ENCODE measurements at places on chromosomes 1 and 21.

- DNase-seq: no peak
Measured at GRCh38 chr1:21066356-21067012, 110.2 kb downstream of the EIF4G3 start.

DNA sequence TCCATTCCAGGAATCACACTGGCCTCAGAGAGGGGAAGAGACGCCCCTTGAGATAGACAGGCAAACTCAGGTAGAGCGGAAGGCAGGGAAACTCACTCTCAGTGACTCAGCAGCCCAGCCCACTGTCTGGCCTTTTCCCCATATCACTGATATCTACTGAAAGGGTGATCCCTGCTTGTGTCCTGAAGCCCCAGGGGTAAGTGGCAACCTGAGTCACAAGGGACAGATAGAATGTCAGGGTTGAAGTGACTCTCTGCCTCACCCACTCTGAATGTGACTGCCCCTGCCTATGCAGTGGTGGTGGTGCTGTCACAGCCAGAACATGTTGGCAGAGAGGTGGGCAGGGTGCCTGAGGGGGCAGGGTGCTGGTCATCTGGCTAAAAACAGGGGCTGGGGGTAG is 157.5 kb upstream of the FGGY start:
- DNase-seq: no peak

DNA sequence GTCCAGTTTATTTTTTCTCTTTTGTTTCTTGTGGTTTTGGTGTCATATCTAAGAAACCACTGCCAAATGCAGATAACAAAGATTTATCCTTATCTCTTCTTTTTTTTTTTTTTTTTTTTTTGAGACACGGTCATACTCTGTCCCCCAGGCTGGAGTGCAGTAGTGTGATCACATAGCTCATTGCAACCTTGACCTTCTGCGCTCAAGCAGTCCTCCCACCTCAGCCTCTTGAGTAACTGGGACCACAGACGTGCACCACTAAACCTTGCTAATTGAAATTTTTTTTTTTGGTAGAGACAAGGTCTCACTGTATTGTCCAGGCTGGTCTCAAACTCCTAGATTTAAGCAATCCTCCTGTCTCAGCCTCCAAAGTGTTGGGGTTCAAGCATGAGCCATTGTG is 8.9 kb downstream of the SLC66A1 start:
- no peak for DNase-seq

GRCh38 chr1:3618531-3618880 is 6.3 kb upstream of the TPRG1L start:
- no peak for DNase-seq

DNA sequence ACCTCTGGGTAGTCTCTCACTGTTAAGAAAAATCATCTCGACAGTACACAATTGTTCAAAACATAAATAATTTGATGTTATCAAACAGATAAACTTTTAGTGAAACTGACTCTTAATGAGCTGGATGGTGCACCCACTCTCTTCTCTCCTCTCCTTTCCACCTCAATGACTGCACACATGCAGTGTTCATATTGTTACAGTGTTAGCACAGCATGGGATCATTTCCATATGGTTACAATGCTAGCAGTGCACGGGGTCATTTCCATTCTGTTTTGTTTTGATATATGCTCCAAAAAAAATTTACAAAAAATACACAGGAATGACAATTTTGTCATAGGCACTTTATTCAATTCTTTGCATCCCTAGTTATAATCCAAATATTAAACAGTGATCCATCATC is 26.4 kb upstream of the RNF187 start:
- no peak for DNase-seq

DNA sequence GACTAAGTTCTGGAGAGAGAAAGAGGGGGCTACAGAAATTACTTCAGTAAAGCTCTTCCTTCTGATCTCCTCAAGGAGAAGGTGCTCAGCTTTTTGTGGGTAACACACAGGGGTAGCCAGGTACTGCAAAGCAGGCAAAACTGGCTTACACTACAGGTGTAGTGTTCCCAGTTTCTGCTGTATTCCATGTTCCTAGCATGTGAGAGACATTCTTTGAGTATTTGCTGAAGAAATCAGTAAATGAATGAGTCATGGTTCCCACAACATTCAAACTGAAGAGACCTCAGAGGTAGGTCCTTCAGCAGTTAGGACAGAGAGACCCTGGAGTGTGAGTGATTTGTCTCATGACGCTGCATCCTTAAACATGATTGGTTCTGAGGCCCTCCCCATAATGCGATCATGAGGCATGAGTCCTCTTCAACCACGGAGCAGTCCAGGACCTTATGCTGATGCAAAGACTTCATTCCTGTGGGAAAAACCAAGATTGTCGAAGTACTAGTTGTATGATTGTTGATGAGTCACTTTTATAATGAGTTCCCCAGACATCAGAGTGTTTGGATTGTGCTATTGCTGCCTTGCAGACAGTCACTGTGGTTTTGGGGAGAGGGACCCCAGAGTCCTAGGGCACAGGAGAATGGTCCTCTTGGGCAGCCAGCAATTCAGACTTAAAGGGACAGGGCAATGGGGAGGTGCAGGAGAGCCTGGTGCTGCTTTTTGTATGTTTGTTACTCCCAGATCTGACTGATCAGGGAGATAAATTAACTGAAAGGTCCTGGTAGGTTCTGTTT is 2.7 kb upstream of the OR10J4 start:
- DNase-seq: no peak

DNA sequence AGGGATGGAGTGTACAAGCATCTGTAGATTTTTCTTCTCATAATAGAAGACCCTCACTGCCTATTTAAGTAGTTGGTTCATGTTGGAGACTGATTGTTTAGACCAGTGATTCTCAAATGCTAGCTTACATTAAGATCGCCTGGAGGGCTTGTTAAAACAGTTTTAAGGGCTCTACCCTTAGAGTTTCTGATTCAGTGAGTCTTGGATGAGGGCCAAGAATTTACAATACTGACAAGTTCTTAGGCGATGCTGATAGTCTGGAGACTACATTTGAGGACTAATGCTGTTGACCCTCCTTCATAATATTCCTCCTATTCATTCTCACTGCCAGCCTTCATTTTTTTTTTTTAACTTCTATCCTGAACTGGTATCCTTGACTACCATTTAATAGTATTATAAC is 15.2 kb upstream of the AGO3 start:
- DNase-seq: no peak

GRCh38 chr1:93394514-93394913 is 48.8 kb downstream of the DR1 start:
- DNase-seq: no peak

- DNase-seq: no peak
Measured at GRCh38 chr21:32413015-32413504, 554 bp downstream of the EVA1C start.

DNA sequence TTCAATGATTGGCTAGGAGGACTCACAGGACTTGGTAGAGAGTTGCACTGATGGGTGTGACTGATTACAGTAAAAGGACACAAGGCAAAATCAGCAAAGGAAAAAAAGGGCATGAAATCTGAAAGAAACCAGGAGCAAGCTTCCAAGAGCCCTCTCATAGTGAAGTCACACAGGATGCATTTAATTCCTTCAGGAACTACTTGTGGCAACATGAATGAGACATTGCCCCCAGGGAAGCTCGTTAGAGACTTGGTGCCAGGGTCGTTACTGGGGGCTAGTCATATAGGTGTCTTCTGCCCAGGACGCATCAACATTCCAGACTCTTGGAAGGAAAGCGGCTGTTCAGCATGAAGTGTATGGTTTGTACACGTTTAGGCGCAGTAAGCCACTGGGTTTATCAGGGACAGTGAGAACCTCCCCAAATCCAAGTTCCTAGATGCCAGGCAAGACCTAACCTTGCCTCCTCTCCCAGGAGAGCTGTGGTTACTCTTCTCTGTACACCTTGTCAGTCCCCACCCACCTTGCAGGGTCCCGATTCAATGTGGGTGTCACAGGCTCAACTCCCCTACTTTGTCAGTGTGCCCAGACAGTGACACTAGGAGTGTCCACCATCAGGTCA is 26.0 kb upstream of the C2CD2 start:
- DNase-seq: no peak

DNA sequence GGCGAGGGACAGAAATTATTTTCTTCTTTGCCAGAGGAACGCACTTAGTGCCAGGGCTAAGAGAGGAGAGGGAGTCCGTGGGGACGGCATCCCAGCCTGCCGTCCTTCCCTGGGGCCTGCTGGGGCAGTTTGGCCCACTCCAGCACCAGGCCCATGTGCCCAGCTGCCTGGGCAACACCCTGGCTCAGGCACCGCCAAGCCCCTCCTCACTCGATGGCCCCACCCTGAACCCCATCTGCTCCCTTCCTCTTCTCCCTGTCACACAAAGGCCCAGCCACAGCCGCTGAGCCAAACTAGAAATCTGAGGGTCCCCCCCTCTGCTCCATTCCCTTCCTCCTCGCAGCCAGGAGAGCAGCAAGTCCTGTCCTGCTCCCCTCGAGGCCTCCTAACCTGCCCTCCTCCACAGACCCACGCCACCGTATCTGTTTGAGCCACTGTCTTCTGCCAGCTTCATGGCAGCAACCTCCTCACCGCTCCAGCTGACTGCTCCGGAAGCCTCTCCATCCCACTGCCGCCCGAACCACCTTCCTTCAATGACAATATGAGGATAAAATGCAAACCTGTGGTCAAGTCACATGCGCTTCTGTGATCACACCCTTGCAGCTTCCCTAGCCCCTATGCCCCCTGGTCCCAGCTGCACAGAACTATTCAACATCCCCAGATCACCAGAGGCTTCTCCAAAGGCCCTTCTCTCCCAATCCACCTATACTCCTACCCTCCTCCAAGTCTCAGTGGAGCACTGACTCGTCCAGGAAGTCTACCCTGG is 8.4 kb upstream of the TNNI1 start:
- no peak for DNase-seq

GRCh38 chr1:245858722-245859492 is 648.2 kb downstream of the SMYD3 start:
- no peak for DNase-seq

DNA sequence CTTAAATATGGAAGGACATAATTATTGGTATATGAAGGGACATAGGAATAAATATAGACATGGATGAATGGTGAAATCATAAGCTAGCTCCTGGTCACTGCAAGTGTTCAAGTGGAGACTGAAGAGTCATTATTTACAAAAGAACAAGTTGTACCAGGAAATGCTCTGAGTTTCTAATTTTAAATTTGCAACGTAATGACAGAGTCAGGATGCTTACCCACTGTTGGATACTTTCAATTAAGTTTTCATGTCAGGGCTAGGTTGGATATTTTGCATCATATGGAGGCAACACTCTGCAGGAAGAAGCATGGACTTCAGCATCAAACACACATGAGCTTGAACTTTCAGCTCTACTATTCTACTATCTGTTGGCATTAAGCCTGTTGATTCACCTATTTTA is 499.6 kb upstream of the C1orf87 start:
- DNase-seq: no peak

GRCh38 chr1:56849750-56850149 is 4.8 kb upstream of the C8A start:
- no peak for DNase-seq

DNA sequence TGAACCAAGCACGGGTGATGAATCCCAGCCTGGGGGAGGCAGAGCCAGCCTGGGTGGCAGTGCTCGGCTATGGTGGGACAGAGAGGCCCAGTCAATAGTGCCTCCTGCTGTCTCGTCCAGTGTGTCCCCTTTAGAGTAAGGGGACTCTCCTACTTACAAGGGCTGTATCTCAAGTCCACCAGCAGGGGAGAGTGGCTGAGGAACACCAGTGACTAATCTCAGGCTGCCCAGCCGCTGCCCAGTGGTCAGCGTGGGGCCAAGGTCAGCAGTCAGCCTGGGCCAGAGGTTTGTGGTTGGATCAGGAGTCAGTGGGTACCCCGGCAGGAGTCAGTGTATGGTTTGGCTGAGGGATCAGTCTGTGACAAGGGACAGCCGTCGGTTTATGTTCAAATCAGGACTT is 109.2 kb upstream of the RUNX3 start:
- no peak for DNase-seq

GRCh38 chr1:21149430-21149854 is 27.3 kb downstream of the EIF4G3 start:
- DNase-seq: no peak

GRCh38 chr21:42060166-42060565 is 11.0 kb upstream of the UMODL1 start:
- no peak for DNase-seq

GRCh38 chr1:86062453-86062852 is 94.1 kb downstream of the COL24A1 start:
- no peak for DNase-seq

GRCh38 chr1:115545791-115546733 is 95.7 kb upstream of the VANGL1 start:
- no peak for DNase-seq

GRCh38 chr1:159935719-159936272 is 9.6 kb downstream of the IGSF9 start:
- no peak for DNase-seq

DNA sequence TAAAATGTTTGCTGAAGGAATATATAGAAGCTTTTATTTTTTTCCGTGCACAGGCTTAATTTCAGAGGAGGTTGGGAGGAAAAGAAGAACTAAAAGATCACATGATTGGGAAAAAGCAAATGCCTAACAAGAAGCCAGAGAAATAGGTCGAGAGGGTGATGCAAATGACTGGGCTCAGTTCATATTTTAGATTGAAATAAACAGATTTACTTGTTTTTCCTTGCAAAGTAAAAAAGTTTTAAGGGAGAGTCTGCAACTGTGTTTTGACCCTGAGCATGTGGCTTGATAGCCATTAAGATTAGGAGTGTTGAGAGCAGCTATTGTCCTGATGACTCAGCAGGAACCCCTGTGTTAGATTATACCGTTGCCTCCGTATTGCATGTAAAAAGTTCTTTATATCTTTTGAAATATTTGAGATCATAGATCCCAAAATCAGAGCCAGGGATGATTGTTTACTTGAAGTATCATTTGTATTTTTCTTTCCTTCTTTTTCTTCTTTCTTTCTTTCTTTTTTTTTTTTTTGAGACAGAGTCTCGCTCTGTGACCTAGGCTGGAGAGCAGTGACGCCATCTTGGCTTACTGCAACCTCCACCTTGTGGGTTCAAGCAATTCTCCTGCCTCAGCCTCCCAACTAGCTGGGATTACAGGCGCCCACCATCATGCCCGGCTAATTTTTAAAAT is 20.2 kb downstream of the CLIC4 start:
- no peak for DNase-seq

- DNase-seq: no peak
Measured at GRCh38 chr21:40254540-40255465, 387.6 kb downstream of the PCP4 start.

- DNase-seq: no peak
Measured at GRCh38 chr1:67988066-67988465, 62.4 kb downstream of the DIRAS3 start.

DNA sequence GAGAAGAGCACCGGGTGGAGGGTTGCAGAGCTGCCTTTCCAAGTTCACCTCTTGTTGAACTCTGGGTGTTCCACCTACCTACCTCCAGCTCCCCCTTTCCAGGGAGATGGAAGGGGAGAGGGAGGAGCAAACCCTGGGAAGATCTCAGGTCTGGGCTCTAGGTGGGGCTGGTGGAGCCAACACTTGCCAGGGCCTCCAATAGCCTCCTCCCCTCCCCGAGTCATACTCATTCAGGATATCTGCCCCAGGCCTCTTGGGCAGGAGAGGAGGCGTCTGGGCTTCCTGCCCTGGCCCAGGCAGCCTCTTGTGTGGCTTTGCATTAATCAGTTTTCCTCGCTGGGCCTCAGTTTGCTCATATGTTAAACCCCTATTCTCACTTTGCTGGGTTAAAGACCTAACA is 13.4 kb downstream of the RAP1GAP start:
- DNase-seq: no peak

Measured in stimulated activated CD8-positive, alpha-beta memory T cell treated with anti-CD3 and anti-CD28 coated beads, Interleukin-15, amount 100 ng/mL, for 1 hour (primary cell).